Foreskin melanocyte (primary cell): ENCODE measurements at places on chromosomes 5 and 9.

DNA sequence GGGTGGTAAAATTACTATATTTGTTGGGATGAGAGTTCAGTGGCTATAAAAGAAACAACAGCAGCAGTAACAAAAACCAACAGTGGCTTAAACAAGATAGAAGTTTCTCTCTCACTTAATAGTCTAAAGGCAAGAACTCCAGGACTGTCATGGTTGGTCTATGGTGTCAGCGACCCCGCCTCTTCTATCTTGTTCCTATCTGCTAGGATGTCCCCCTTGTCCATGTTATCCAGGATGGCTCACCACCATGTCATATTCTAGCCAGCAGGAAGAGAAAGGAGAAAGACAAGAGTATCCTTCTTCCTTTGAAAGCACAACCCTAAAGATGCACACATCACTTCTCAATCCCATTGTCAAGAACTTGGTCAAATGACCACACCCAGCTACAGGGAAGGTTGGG, 11.3 kb upstream of the OTP start:
- no peak for DNase-seq

GRCh38 chr9:129324808-129325502, 146.9 kb upstream of the IER5L start:
- no peak for DNase-seq

DNA sequence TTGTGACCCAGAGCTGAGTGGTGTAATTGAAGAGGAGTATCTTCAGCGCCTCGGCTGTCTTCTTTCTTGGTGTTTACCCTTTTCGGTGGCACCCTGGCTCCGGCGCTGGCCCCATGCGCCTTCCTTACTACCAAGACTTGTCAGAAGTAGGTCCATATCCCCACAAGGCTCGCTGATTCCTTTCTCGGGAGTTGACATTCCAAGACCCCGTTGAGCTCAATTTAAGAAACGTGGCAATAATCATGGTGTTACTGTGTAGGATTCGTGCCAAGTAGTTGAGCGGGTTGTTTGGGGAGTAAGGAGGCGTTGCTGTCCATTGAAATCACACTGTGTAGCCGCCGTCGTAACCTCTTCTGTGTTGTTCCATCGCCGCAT, 795 bp downstream of the NDUFAF2 start:
- peak; percentile 45 for DNase-seq

GRCh38 chr5:29379619-29380018, 1813.9 kb upstream of the CDH6 start:
- DNase-seq = no peak

DNA sequence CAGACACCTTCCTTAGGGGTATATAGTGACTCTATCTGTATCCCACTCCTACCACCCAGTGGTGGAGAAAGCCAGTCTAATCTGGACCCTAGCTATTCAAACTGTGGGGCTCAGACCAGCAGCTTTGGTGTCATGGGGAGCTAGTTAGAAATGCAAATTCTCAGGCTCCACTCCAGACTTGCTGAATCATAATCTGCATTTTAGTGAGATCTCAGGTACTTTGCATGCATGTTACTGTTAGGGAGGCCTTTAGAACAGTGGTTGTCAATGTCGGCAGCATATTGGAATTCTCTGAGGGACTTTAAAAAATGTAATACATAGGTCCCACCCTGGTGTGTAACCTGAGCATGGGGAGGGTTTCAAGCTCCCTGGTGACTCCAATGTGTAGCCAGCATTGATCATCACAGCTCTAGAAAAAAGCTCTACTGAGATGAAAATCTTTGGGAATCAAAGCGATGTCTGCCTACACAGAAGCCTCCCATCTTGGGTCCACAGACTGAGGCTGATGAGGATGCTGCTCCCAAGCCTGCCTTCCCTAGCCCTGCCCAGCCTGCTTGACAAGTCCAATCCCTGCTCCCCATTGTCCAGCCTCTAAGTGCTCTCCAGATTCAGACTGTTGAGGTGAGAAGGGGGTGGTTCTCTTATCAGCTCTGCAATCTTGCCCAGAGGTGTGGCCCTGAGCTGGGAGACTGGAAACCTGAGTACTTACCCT, 11.9 kb upstream of the GM2A start:
- DNase-seq = no peak

- DNase-seq = no peak
These were observed 73.6 kb downstream of the TLR4 start for GRCh38 chr9:117777823-117778222.

- DNase-seq = no peak
These were observed 1129.2 kb downstream of the DTWD2 start for GRCh38 chr5:117859176-117859575.

GRCh38 chr9:20659474-20659967, 24.5 kb upstream of the FOCAD start:
- no peak for DNase-seq

GRCh38 chr5:170655476-170655875, 128.0 kb upstream of the GABRP start:
- DNase-seq = no peak

DNA sequence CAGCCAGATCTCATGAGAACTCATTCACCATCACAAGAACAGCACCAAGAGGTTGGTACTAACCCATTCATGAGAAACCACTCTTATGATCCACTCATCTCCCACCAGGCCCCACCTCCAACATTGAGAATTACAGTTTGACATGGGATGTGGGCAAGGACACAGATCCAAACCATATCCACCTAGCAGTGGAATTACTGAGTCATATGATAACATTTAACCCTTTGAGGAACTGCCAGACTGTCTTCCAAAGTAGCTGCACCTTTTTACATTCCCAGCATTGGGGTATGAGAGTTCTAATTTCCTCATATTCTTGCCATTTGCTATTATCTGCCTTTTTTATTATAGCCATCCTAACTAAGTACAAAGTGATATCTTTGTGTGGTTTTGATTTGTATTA, 51.9 kb downstream of the CTNNA1 start:
- DNase-seq = no peak

GRCh38 chr5:157471709-157472108, 11.7 kb downstream of the NIPAL4 start:
- DNase-seq = peak; percentile 20

DNA sequence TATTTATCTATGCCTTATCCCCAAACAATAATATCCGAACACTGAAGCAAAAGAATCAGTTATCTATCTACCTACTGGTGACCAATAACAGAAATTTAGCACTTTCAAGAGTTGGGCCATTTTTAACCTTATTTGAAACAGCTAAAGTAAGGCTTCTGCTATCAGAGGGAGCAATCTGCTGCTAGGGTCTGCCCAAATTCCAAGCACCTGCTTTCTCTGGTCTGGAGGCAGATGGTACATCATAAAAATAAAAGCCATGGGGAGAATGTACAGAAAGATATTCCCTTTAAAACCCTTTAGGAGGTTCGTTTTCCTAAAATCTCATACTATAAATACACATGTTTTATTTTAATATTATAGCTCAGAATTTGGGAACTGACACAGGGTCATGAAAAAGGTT, 37.7 kb upstream of the ARSB start:
- DNase-seq = no peak

GRCh38 chr9:31325778-31326177, 1058.7 kb upstream of the ACO1 start:
- no peak for DNase-seq

DNA sequence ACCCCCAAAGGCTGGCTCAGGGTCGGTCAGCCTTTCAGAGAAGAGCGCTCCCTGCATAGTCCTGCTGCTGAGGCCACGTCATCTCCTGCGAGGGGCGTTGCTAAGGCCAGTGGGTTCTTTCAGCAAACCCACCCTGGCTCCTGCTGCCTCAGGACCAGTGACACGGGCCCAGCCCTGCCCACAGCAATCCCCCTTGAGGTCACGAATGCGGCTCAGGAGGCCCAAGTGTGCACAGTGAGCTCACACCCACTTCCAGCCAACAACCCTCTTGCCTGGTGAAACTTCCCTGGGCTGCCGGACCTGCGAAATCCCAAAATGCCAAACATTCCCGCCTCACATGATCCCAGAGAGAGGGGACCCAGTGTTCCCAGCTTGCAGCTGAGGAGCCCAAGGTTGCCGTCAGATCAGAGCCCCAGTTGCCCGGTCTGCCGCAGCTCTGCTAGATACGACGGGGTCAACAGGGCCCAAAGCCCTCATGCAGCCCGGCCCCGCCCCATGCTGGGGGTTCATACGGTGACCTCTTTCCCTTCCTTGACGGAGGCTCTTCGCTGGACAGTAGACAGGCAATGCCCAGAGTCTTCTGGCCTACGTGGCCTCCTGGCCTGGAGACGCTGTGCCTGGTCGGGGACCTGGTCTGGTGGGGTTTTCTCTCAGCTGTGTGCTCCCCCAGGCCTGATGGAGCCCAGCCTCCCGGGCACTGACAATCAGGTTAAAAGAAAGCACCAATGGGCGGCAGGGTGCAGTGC, 116.4 kb upstream of the COL5A1 start:
- DNase-seq = no peak

DNA sequence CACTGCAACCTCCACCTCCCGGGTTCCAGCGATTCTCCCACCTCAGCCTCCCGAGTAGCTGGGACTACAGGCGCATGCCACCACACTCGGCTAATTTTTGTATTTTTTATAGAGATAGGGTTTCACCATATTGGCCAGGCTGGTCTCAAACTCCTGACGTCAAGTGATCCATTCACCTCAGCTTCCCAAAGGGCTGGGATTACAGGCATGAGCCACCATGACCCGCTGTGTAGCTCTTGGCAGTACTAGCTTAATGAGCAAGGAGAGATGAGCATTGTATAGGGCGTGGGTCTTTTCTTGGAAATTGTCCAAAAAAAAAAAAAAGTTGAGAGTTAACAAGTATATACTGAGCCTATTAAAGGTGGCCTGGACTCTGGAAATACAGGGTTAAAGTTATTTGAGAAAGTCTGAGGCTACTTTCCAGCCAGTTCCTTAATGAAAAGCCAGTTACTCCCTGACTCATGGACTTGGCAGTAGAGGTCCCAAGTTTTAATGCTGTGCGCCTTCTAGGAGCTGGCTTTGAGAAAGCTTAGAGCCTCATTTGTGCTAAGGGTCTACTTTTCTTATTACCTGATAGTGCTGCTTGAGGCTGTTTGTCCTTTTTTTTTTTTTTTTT, 4.2 kb upstream of the FGF18 start:
- no peak for DNase-seq

GRCh38 chr5:51433052-51433710, 49.9 kb downstream of the ISL1 start:
- DNase-seq = no peak

DNA sequence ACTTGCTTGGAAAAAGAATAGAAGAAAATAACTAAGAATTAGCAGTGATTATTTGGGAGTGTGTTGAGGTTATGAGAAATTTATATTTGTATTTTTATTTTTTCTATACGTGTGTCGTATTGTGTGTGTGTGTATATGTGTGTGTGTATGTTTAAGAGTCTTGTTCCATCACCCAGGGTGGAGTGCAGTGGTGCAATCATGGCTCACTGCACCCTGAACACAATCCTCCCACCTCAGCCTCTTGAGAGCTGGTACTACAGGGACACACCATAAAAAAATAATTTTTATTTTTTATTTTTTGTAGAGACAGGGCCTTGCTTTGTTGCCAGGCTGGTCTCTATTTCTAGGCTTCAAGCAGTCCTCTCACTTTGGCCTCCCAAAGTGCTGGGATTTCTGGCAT, 643.8 kb downstream of the PDE4D start:
- DNase-seq = no peak

GRCh38 chr5:110104060-110104725, 414.5 kb downstream of the MAN2A1 start:
- DNase-seq = no peak

- DNase-seq = no peak
These were observed 5.4 kb upstream of the FOXE1 start for GRCh38 chr9:97847474-97848214.
